ENCODE measurements at places on chromosomes 6 and 20.

- DNase-seq = no peak
Measured at GRCh38 chr20:50285376-50286173, 94.9 kb downstream of the CEBPB start.

GRCh38 chr6:72238900-72239299 lies 352.6 kb downstream of the RIMS1 start:
- DNase-seq = no peak

GRCh38 chr20:6636209-6637159 lies 131.0 kb upstream of the BMP2 start:
- no peak for DNase-seq

GRCh38 chr6:21377356-21377755 lies 216.2 kb upstream of the SOX4 start:
- DNase-seq = no peak

DNA sequence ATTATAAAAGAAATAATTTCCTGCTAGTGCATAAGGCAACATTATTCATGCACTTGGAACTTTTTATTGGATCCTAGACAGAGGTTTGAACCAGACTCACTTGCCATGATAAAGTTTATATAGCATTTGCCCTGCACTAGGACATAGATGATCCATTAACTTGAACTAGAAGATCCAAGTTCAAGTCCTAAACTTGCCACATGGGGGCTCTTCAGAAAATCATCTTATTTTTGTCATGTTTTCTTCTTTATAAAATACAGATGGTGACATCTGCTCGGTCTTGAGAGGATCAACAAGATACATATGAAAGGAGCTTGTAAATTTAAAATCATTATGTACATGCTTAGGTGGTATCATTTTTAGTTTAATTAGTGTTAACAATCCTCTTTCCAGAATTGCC lies 94.5 kb downstream of the SIM1 start:
- DNase-seq = no peak

DNA sequence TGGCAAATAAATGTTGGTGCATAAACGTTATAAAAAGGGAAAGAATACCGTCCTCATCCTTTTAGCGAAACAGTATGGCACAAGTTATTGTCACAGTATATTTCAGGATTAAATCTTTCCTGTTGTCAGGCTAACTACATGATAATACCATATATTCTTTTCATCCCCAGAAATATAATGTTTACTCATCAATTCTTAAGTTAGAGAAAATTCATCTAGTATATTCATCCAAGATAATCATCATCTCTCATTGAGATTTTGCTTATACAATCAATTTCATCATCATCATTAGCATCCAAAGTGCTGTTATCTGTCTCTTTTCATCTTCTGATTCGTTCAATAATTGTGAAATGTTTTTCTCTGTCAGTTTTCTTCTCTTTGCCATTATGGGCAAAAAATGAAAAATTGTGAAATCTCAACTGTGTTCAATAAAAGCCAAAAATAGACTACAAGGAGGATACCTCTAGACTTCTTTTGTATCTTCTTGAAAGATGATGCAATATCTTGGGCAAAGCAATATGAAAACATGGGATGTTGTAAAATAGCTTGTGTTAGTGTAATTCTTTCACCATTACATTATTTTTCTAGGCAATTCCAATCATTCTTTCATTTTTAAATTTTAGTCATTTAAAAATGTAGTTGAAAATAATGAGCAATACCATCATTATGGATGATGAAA lies 2.6 kb downstream of the SPACA1 start:
- no peak for DNase-seq

- no peak for DNase-seq
Measured at GRCh38 chr20:58839474-58839874, 11.2 kb downstream of the GNAS-AS1 start.

Measured in effector CD4-positive, alpha-beta T cell (primary cell).